ENCODE measurements at places on chromosomes 2 and 18. TPM values are rescaled to one million over a fixed set of nuclear protein-coding genes. Genes with fewer than 3 reads are reported as not detected.

The NEU2 gene
- polyA plus RNA-seq: not detected

The FN1 gene
- polyA plus RNA-seq: 503 TPM

- DNase-seq: no peak
Observed at GRCh38 chr18:9756271-9756932, 48.3 kb downstream of the RAB31 start.

- DNase-seq: no peak
Observed at GRCh38 chr18:60905699-60906098, 427.5 kb upstream of the CDH20 start.

DNA sequence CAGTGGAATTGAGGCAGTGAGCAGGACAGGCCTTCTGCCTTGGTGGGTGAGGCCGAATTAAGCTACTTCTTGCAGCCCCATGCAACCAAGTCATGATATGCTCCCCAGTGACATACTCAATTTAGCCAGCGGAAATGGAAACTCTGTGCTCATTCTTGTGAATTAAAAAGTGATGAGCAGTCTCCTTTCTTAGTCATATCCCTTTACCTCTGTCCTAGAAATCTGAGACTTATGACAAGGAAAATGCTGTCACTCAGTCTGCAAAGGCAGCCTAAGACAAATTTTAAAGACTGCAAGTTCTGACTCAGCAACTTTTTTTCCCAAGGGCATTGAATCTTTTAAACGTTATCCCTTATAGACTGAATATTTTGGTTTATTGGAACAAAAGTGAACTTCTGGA, 218.2 kb downstream of the SH3BP4 start:
- DNase-seq: no peak

GRCh38 chr18:68991286-68991685, 193.4 kb downstream of the CCDC102B start:
- no peak for DNase-seq

The ST8SIA3 gene
- polyA plus RNA-seq: not detected

The DSG1 gene
- not detected for polyA plus RNA-seq

The PRSS56 gene
- 0.83 TPM for polyA plus RNA-seq

DNA sequence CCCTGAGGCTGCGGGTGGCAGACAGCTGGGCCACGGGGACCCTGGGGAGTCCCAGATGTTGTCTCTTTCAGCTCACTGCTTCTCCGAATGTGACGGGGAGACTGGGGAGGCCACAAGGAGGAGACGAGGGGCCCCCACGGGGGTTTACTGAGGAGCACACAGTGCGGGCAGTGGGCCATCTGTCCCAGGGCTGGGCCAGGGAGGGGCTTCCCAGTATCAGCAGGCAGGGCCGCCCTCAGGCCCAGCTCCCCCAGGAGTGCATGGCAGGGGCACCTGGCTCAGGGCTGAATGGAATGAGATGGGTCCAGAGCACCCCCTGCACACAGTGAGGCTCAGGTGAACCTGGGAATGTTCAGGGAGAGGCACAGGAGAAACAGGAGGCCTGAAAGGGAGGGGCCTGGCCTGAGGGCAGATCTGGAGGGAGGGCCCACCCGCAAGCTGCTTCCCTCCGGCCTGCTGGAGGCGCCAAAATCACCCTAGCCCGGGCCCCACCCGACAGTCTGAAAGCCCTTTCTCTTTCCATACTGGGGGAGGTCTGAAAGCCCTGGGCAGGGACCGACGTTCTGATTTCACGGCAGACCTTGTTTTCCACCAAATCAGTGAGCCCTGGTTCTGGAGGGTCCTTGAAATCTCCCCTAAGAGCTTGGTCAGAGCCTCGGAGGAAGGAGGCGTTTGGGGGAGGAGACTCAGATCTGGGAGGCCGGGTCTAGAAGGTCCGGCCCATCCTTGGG, 35.5 kb upstream of the PTMA start:
- no peak for DNase-seq

DNA sequence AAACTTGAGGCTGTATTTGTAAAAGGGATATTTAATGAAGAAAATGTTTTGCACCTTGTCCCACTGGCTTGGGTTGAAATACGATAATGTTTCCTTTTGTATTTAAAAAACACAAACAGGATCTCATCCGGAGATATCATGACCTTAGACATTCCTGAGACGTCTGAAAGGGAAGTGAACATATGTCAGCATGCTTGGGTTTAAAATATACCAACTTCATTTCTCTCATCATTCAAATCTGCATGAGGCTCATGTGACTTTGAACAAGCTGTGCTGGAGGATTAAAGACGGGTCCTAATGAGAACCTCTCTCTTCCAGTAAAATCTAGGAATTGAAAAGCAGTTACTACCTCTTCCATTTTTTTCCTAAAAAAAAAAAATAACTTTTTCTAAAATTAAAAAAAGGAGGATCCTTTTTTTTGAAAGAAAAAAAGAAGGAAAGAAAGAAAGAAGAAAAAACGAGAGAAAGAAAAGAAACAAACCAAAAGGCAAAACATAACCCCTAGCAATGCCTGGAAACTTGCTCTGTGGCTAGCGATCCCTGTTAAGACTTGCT, 106.8 kb upstream of the ZFP36L2 start:
- DNase-seq: no peak

The CD207 gene
- 0.09 TPM for polyA plus RNA-seq

- no peak for DNase-seq
Observed at GRCh38 chr2:229235131-229235914, 35.8 kb downstream of the PID1 start.

Data from renal cortex interstitium (tissue), 15 donors.